ENCODE measurements at places on chromosomes 6 and 20.

GRCh38 chr6:10585209-10585845, 64.2 kb downstream of the GCNT2 start:
- DNase-seq, result no peak

- DNase-seq, result no peak
Measured at GRCh38 chr20:53183181-53183580, 211.0 kb downstream of the TSHZ2 start.

- DNase-seq, result no peak
Measured at GRCh38 chr6:102126488-102126887, 733.0 kb downstream of the GRIK2 start.

DNA sequence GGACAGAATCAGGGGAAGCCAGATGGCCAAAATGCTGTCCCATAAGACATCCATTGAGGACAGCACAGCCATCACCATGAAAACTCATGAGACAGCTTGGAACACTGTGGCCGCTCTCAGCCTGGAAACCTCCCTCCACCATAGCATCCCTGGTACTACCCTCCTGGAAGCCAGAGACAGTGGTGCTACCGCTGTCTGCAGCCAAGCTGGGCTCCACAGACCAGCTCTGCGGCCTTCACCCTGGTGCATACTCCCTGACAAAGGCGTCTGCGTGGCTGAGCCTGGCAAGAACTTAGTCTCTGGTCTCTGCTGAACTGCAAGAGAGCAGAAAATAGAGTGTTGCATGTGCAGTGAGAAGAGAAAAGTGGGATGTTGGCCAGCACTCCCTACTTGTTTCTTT, 558.0 kb downstream of the C6orf118 start:
- no peak for DNase-seq

DNA sequence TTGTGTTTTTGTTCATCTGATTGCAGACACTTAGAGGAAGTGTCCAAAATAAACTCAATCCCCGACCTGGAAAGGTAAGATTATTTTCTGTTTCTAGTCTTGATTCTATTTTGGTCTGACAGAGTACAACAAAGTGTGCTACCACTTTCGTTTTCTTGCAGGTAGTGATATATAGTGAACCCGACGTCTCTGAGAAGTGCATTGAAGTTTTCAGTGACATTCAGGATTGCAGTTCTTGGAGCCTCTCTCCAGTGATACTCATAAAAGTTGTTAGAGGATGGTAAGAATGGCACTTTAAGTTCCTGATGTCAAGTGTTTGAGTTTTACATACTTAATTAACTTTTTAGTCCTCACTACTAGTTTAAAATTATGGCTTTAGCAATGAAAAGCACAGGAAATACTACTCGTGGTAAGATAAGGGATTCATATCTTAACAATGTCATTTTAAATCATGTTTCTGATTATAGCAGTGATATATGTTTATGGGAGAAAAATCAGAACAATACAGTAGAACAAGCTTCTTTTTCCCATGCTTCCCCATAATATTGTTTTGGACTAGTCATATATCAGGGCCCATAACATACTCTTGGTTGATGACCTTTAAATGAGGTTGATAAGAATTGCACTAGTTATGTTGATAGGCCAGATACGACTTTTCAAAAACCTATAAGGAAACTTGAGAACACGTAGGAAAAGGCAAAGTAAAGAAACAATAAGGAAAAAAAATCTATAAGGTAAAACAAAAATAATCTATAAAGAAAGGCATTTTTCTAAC, 104.0 kb downstream of the RTN4IP1 start:
- DNase-seq, result no peak

- DNase-seq, result no peak
Measured at GRCh38 chr6:47170617-47170947, 128.4 kb upstream of the ADGRF1 start.

- DNase-seq, result no peak
Measured at GRCh38 chr20:24402188-24402587, 67.2 kb upstream of the SYNDIG1 start.

- DNase-seq, result no peak
Measured at GRCh38 chr6:123418071-123418470, 218.7 kb downstream of the TRDN start.

- DNase-seq, result no peak
Measured at GRCh38 chr20:39342463-39342862, 380.3 kb downstream of the DHX35 start.

DNA sequence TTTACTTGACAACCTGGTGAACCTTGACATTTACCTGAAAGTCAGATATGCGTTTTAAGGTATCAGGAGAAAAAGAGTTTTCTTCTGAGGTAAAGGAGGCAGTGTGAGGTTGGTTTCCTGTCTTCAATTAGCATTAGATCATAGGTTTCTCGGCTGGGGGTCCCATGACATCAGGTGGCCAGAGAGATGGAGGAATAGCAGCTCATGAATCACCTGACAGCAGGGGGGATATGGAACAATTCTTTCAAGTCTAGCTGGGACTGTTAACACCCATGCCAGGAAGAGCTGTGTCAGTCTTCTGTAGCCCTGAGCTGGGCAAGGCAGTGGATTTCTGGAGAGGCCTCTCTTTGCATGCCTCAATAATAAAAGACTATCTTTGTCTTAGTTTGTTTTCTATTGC, 108.0 kb upstream of the TMEM170B start:
- DNase-seq, result no peak

- no peak for DNase-seq
Measured at GRCh38 chr6:37242429-37243052, 15.0 kb upstream of the TBC1D22B start.

DNA sequence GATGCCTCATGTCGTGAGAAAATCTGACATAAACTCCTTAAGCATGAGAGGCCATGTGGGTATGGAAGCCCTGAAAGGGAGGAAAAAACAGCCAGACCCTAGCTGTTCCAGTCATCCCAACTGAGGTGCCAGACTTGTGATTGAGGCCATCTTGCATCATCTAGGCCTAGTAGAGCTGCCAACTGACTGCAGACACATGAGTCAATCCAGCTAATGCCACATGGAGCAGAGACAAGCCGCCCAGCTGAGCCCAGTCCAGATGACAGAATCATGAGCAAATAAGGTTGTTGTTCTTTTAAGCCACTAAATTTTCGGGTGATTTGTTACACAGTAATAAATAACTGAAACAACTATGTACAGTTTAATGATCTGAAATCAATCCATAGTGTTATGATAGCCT, 680.9 kb downstream of the MAFB start:
- no peak for DNase-seq

DNA sequence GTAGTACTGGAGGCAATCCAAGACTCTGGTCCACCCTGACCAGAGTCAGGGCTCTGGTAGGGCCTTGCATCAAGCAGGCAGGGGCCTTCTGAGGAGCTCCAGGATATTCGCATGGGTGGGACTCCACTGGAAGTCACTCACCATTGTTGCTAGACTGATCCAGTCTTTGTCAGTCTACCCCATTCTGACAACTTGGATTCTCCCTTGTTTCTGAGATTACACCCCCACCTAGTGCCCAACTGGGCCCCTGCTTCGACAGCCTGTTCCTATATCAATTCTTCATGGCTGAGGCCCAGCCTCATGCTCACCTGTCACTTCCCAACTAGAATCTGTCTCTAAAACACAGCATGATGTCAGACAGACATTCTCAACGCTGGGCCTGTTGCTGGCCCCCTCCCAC, 5.2 kb downstream of the SLC35D3 start:
- DNase-seq, result no peak

DNA sequence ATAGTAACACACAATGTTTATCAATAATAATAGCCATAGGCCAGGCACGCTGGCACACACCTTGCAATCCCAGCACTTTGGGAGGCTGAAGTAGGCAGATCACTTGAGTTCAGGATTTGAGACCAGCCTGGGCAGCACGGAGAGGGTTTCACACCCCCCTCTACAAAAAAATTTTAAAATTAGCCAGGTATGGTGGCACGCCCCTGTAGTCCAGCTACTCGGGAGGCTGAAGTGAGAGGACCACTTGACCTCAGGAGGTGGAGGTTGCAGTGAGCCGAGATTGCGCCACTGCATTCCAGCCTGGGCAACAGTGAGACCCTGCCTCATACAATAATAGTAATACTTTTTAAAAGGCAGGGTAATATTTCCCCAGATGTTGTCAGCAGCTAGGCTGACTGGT, 7.9 kb upstream of the MAPRE1 start:
- DNase-seq, result no peak

DNA sequence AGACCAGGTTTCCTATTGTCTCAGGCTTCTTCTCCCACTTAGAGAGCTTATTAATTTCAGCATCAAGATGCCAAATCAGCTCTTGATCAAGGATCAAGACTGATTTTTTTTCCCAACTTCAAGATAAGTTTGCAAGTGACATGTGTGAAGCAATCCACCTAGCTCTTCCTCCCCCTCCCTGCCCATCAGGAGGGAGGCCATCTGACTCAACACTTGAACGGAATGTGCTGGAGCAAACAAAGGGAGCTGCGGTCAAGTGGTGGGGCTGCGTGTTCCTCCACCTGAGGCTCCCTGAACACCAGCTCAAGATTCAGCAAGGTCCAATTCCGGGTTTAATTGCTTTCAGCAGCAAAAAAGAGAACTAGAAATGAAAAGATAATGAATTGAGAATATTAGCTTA, 38.7 kb downstream of the TTI1 start:
- DNase-seq, result no peak

GRCh38 chr6:90885611-90886056, 298.8 kb upstream of the MAP3K7 start:
- no peak for DNase-seq

- DNase-seq, result no peak
Measured at GRCh38 chr6:25311331-25311840, 32.2 kb downstream of the CARMIL1 start.

- peak; percentile 27 for DNase-seq
Measured at GRCh38 chr6:36368921-36369865, 18.3 kb downstream of the ETV7 start.

GRCh38 chr20:46683939-46684750, 5.1 kb downstream of the TP53RK start:
- peak; percentile 12 for DNase-seq

- DNase-seq, result no peak
Measured at GRCh38 chr6:3937438-3937837, 88.3 kb downstream of the FAM50B start.

GRCh38 chr20:50968289-50968688, 9.7 kb downstream of the MOCS3 start:
- DNase-seq, result no peak

GRCh38 chr6:32668226-32668747, 1.8 kb upstream of the HLA-DQB1 start:
- peak; percentile 20 for DNase-seq

DNA sequence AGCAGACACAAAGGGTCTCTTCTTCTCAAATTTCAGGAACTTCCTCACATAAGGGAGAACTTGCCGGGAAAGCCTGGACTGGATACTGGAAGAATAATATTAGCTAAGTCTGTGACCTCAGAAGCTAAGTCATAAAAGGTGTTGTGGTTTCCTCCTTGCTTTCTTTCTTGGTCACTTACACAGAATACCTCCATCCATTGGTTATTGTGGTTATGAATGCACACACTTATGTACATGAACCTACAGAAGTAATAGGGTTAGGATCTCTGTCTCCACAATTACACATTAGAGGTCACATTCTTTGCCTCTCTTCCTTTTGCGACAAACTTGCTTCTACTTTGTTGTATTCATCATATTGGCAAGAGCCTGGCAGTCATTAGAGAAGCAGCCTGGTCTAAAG, 40.4 kb downstream of the ZNF391 start:
- no peak for DNase-seq

- DNase-seq, result peak; percentile 36
Measured at GRCh38 chr6:97669191-97670031, 386.4 kb upstream of the MMS22L start.

DNA sequence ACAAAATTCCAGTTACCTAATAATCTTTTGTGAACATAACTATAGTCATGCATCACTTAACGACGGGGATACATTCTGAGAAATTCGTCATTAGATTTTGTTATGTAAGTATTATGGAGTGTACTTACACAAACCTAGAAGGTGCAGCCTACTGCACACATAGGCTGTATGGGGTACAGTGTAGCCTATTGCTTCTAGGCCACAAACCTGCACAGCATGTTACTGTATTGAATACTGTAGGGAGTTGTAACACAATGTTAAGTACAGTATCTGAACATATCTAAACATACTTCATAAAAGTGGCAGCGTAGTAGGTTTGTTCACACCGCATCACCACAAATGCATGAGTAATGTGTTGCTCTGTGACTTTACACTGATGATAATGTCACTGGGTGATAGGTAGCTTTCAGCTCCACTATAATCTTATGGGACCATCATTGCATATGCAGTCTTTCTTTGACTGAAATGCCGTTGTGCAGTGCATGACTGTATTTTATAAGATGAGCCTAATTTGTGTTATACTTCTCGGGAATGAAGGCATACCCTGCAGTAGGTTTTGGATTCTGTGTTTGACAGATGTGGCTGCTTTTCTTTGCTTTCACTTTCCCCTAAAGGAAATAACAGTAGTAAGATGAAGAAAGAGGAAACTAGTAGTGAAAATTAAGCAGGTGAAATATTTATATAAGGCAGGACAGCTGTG, 365.6 kb downstream of the FARS2 start:
- DNase-seq, result no peak

- DNase-seq, result no peak
Measured at GRCh38 chr20:36340593-36340990, 34.5 kb downstream of the DLGAP4 start.

GRCh38 chr6:153092082-153093013, 38.7 kb downstream of the RGS17 start:
- no peak for DNase-seq

GRCh38 chr6:71289039-71289801, 609 bp downstream of the OGFRL1 start:
- peak; percentile 25 for DNase-seq

GRCh38 chr20:4134861-4135379, 119.6 kb upstream of the RNF24 start:
- DNase-seq, result no peak

DNA sequence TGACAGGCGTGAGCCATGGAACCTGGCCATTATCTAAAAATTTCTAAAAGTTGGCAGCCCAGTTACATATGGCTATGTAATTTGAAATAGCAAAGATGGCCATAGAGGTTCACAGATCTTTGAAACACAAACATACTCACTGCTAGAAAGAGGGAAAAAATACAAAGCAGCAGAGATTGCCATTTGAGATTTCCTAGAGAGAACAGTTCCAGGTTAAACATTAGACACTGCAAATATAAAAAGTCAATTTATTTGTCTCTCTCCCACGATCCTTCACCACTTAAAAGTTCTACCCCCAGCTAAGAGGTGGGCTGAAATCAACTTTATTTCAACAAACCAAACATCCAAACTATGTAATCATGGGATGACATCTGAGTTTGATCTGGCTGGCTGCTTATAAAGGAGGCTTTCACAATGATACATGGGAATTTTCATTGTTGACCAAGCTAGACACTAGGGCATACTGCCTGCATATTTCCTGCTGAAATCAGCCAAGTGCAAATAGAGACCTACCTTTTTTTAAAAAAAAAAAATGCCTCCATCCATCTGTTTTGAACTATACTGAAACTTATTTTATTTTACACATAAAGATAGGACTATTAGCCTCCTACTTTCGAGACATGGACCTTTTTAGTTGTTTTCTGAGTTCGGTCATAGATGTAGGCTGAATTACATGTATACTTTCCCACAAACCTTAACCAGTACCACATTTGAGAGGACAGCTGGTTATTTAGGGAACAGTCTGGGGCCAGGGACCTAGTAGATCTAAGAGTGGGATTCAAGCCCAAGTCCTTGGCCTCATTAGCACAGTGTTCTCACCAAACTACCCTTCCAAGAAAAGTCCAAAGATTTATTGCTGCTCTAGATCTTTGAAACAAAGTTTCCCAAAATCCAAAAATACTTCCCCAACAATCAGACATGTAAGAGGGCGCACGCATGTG, 16.6 kb downstream of the DCDC2 start:
- DNase-seq, result no peak

Measured in NCI-H774 (cell line).